ENCODE measurements at places on chromosomes 1 and 21. TPM values are rescaled to one million over a fixed set of nuclear protein-coding genes. Genes with fewer than 3 reads are reported as not detected.
A peak's percentile ranks its signal among the peaks of the same experiment; 100 is the strongest.

The UBXN11 gene
- total RNA-seq, result 5.7 TPM

The MFSD2A gene
- 8.1 TPM for total RNA-seq

The F13B gene
- total RNA-seq, result not detected

The HAX1 gene
- total RNA-seq, result 107 TPM

The TCHHL1 gene
- not detected for total RNA-seq

The UTS2 gene
- 0.10 TPM for total RNA-seq

The RCSD1 gene
- total RNA-seq, result 0.12 TPM

The HENMT1 gene
- total RNA-seq, result 13.7 TPM

The TRIM67 gene
- total RNA-seq, result not detected

The DENND2C gene
- total RNA-seq, result 0.29 TPM

The CHIA gene
- total RNA-seq, result not detected

- no peak for DNase-seq
Observed at GRCh38 chr1:59473831-59474230, 176.9 kb downstream of the FGGY start.

DNA sequence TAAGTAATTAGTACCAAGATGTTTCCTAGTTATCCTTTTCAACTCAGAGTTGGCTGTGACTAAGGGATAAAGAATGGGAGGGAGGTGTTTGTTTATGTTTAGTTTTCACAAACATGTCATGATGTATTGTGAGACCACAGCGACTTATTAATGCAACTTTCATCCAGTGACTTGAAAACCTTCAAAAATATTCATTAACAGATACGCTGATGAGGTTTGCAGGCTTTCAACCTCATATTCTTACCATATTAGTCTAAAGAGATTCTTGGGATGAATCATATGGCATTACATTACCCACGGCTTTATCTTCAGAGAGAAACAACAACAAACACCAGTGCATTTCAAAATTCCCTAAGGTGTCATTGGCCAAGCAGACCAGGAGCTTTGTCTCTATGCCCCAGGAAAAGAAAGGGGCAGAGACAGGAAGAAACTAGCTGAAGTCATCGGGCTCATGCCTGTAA, 36.4 kb downstream of the PALMD start:
- peak; percentile 58 for DNase-seq

DNA sequence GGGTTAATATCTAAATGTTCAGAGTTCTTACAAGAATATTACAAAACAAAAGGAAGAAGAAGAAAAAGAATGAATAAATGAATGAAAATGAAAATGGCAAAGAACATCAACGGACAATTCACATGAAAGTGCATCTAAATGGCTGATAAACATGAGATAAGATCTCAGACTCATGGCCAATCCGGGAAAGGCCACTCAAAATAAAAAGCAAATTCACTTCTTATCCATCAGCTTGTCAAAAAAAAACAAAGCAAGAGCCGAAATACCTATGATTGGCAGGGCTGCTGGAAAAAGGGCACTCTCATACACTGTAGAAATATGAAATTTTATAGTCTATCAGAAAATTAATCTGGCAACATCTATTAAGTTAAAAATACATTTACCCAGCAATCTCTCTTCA, 103.6 kb upstream of the EDEM3 start:
- DNase-seq, result no peak

- no peak for DNase-seq
Observed at GRCh38 chr1:22919341-22920025, 53.2 kb downstream of the LACTBL1 start.

DNA sequence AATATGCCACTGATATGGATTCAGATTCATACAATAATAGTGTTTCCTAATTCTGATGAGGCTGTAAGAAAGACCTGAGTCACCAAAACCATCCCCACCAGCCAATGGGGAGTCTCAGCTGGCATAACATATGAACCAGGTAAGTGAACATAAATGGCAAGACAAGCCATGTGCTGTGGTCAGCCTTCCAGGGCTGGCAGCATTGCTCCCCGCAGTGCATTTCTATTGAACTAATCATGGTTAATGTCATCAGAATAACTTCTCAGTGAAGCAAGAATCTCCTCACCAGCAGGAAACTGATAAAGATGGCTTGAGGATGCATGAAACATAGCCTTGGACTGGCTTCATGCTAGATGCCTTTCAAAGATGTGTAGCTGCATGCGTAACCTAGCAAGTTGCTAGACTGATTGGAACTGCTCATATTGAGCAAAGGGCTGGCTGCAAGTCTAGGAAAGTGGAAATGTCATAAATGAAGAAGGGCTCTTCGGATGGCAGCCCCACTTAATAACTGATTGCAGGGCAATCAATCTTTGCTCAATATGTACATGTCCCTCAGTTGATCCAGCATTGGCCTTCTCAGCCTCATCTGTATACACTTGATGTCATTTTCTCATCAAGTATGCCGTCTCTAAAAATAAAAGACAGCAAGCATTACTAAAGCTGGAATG, 88.0 kb downstream of the NTNG1 start:
- no peak for DNase-seq

GRCh38 chr1:6105218-6105679, 59.6 kb downstream of the KCNAB2 start:
- DNase-seq, result no peak

DNA sequence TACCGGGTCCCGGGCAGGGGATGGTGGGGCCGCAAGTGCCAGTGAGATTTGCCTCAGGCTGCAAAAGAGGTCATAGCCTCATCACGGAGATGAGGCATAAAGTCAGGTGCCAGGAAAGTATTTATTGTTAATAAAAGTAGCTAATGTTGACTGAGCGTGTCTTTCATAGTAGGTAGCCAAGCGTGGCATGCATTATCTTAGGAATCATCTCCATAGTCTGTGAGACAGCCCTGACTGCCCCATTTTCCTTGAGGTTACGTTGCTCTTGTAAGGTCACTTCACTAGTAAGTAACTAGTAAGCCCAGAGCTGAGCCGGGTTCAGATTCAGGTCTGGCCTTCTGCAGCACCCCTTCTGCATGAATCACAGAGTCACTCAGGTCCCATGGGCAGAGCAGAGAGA, 174.2 kb downstream of the CAMTA1 start:
- DNase-seq, result no peak

DNA sequence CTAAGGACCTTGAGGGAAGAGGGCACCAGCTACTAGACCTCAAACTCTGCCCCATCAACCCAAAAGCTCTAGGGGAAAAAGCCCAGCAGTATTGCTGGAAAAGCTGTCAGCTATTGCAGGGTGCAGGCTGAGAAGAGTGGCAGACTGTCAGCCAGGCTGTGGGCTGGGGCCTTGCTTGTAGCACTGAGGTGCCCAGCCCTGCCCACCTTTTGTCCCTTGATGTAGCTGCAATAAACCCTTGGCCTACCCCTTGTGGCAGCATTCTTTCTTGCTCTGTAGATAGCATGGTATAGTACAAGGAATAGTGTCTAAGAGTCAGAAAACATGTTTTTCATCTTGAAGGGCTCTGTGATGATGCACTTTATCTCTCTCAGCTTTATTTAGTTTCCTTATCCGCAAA, 39.4 kb downstream of the CDC14A start:
- no peak for DNase-seq

- no peak for DNase-seq
Observed at GRCh38 chr1:54885807-54886723, 930 bp downstream of the DHCR24 start.

DNA sequence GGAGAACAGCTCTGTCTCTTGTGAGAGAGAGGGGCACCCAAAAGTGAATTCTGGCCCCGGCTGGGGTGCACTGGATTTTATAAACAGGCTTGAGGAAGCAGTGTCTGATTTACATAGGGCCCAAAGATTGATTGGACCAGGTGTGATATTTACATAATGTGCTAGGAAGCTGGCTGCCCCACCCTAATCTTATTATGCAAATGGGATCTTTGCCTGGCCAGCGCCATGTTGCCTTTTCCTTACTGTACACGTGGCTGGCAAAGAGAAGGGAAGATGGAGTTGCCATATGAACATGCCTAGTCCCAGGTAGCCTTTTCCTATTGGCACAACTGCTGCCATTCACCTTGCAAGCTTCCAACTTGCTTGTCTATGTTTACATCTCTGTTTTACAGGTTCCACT, 29.0 kb upstream of the CFHR4 start:
- no peak for DNase-seq

DNA sequence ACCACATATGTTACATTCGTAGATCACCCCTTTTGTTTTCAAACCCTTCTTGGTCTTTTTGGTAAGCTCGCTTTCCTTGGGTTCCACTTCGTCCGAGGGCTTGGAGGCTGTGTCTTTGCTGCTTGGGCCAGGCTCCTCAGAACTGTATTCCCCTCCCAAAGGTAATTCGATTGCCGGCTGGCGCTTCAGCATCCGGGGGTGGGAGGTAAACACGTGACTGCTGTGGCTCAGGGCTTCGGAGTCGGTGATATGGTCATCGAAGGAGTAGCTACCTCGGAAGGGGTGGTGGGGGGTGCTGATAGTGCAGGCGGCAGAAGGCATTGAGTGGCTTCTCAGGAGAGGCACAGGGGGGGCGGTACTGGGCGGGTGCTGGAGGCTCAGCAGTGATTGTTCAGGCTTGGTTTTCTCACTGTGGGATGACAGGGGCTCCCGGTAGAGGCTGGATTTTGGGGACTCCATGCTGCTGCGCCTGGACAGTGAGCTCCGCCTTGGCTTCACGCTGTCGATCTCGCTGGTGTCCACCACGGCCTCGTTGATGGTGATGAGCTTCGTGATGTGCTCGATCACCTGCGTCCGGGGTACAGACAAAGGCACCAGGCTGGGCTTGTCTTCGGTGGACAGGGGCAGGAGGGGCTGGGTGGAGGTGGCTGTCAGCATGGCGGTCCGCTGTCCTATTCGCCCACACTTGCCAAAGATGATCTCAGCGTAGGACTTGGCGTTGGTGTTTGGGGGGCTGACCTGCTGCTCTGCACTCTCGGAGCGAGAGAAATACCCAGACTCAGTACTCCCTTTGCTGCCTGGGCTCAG, 98.6 kb upstream of the EDN2 start:
- DNase-seq, result no peak

GRCh38 chr1:194930132-194930531, 1678.1 kb downstream of the KCNT2 start:
- no peak for DNase-seq

GRCh38 chr1:116489231-116489697, 81.6 kb downstream of the CD58 start:
- DNase-seq, result peak; percentile 92

DNA sequence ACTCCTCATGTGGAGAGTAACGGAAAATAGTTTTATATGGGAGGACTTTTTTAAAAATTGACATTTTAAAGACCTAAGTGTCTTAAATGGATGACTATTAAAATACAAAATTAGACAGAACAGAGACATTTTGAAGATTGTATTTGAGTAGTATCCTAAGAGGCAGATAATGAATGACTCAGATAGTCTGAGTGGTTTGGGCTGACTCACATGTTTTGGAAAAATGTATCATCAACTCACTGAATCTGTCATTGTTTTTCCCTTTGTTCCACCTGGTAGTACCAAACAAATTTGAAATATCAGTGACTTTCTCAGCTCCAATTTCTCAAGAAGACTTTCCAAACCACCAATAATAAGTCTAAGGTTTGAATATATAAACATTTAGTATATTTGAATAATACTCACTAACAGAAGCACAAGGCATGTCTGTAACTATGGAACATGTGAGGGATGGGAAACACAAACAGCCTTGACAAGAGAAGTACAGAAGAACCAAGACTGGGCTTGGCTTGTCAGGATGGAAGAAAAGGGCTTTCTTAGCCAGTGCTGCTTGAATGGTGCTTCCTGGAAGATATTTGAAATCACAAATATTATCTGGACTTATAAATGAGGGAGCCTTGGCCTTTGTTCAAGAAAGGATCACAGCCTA, 90.6 kb downstream of the SGIP1 start:
- peak; percentile 67 for DNase-seq

DNA sequence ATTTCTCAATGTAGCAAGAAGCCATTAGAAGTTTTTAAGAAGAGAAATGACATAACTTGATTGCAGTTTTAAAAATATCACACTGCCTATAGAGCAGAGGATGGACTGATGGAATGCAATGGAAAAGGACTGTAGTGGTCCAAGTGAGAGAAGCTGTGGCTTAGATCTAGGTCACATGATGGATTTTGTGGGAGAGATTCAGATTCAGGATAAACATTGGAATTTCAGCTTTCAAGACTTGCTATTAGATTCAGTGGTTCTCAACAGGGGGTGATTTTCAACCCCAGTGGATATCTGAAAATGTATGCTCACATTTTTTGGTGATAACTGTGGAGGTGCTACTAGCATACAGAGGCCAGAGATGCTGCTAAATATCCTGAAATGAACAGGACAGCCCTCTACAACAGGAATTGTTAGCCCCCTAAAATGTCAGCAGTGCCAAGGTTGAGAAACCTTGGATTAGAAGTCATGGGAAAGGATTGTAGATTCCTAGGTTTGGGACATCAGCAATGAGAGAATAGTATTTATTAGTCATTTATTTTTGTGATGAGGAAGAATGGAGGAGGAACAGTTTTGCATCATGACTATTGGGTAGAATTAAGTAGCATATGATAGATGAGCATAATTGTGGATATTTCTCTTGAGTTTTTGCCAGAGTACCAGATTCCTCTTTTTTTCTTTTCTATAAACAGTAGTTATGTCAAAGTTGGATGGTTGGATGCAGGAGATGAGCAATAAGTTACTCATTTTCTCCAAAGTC, 30.1 kb upstream of the KCNK2 start:
- DNase-seq, result no peak

- peak; percentile 14 for DNase-seq
Observed at GRCh38 chr1:153353226-153353947, 4.3 kb upstream of the S100A9 start.

- DNase-seq, result no peak
Observed at GRCh38 chr1:198524556-198524955, 15.9 kb downstream of the ATP6V1G3 start.

DNA sequence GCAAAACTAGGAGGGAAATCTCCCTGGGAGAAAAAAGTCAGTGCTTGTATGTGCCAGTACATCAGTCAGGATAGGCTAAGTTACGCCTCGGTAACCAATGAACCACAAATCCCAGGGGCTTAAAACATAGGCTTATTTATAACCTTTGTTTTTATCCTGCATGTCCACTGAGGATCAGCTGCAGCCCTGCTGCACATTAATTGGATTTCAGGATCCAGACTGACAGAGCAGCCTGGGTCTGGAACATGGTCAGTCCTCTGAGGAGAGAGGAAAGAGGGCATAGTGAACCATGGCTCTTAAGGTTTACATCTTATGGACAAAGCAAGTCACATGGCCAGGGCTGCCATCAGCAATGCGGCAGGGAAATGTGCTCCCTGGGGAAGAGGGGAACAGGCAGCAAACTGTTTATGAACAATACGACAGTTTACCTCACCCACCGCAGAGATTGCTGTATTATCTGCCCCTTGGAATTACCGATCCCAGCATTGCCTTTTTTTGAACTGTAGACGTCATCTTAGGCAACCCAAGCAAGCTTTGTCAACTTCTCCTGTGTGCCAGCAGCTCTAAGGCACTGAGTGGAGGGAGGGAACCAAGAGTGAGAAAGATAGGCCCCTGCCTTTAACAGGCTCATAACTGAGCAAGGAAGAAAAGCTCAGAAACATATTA, 9.1 kb upstream of the SPRR4 start:
- DNase-seq, result no peak

Measured in RPMI7951 (cell line).